GM12892 (cell line): ENCODE measurements at places on chromosomes 7 and 10.

- no peak for DNase-seq
These were observed 28.0 kb downstream of the MICU1 start for GRCh38 chr10:72597897-72598296.

DNA sequence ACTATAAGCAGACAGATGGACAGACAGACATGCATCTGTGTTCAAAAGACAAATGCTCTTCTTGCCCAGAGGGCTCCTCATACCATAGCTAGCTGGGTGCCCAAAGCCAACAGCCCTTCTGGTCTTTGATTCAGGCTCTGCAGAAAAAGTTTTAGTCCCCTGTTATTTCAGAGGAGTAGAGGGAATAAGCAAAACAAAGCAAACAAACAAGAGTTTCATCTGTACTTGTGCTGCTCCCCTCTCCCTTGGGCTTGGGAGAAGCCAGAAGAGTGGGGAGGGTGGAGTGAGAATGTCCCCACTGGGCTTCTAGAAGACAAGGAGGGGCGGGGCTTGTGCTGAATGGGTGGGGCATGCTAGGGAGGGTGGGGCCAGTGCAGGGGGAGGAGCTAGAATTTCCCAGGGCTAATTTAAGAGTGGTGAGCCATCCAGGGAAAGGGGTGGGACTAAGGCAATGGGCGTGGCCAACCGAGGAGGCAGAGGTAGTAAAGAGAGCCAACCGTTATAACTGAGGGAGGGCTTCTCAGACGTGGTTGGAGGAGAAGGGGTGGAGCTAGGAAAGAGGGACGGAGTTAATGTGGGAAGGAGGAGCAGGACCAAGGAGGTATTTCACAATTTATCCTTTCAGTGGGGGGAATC, 101.2 kb upstream of the MGMT start:
- DNase-seq = no peak

DNA sequence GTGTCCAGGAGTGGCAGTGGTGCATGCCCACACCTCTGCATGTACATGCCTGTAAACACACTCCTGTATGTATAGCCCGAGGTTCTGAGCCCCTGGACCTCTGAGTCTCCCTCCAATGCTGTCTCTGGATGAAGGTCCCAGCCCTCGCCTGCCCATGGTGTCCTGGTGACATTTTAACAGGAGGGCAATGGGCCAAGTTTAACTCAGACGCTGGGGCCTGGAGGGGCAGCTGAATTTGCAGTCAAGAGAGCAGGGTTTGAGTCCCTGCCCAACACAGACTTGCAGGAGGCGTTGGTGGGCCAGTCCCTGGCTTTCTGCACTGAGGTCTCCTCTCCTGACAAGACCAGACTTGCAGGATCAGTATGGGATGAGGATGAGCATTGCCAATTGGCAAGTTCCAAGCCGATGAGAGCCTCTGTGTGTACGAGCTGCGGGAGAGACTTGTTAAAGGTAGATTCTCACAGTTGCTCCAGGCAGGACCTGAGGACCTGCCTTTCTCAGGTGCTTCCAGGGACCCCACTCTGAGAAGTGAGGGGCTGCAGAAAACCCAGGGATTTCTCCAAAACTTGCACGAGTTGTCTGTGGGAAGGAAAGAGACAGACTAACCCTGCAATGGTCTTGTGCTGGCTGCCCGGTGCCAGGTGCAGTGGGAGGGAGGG, 141.9 kb downstream of the ELFN1 start:
- no peak for DNase-seq

DNA sequence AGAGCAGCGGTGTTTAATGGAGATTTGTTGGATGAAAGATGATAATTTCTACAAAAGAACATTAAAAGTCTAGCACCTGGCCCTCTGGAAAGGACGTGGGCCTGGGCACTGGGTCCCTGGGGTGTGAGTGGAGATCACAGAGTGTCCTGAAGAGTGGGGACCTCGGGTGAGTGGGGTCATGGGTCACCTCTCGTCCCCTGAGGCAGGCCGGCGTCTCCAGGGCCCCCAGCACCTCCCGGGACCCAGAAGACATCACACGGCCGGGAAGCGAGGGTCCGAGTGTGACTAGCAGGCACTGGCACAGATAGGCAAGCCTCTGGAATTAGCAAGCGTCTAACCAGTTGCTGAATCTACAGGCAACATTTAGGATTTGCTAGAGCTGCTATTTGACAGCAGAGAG, 257.2 kb downstream of the MAD1L1 start:
- no peak for DNase-seq

DNA sequence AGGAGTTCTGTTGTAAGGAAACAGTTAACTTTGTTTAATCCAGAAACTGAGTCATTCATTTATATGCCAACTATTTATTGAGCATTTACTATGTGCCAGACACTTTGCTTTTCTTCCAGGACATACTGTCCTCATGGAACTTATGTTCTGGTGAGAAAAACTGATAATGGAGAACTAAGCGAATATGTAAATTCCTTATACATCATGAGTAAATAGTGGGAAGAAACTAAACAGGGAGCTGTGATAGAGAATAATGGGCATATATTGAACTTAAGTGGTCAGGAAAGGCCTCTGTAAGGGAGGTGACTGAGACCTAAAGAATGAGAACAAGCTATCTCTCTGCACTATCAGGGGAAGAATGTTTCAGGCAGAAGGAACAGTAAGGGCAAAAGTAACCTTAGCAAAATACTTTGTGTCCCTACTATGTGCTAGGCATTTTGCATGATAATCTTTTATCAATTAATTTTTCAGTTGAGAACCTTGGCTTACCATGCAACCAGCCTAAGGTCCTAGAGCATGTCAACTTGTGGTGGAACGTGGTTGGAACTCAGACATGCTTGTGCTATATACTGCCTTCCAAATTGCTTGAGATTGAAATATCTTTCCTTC, 45.4 kb downstream of the ST7 start:
- no peak for DNase-seq

GRCh38 chr10:6770846-6771245, 190.8 kb upstream of the PRKCQ start:
- DNase-seq = no peak

- DNase-seq = no peak
These were observed 149.4 kb upstream of the FERD3L start for GRCh38 chr7:19294619-19295018.

GRCh38 chr10:121131014-121131413, 279.9 kb downstream of the WDR11 start:
- no peak for DNase-seq

- no peak for DNase-seq
These were observed 4.2 kb downstream of the STK32C start for GRCh38 chr10:132303361-132304115.

DNA sequence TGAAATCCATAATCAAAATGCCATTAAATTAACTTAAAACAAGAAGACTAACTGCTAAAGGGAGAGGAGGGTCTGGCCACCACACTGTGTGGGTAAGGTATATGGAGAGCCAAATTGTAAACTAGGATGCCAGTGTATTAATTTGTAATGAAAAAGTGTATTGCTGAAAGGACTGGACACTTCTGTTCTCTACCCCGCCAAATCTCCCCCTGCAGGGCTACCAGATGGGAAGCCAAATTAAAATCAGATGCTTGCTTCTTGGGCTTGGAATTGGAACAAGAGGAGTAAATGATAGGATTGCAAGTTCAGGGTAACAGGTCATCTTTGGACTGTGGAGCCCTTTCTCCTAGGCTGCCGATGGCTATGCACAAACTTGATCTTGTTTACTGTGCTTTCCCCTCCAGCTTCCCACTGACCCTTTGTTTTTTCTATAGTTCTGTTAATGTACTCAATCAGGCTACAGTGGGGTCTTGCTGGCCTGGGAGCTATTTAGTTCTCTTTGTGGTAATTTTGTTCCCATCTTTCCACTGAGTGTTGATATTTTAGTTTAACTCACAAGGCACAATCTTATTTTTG, 932.1 kb upstream of the C7orf33 start:
- no peak for DNase-seq

DNA sequence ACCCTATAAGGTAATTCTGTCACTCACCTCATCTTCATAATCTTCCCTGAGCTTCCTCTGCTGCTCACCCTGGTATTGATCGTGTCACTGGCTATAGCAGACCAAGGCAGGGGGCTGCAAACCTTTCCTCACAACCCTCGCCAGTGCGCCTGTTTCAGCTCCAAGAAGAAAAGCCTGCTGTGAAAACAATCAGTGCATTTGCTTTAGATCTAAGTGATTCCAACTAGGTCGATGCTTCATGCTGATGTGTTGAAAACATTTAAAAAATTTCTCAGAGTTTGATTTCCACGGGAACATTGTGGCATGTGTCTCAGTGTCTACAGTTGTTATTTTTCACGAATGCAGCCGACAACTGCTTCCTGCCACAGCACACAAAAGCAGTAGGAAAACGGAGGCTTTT, 27.3 kb downstream of the POU6F2 start:
- no peak for DNase-seq

DNA sequence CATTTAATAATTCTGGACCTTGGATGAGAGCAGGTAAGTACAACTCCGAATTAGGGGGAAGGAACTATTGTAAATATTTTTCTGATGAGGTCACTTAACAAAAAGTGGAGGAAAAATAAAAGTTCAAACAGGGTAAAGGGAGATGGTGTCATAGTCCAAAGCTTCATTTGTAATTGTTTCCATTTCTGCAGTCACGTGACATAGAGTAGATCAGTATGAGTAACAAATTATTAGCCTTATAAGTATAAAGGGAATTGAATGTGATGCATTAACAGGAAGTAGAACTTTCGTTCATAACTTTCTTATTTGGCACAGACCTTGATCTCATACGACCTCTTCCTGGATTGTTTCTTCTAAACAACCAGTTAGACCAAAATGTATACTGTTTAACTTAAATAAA, 347.2 kb upstream of the TPK1 start:
- no peak for DNase-seq

DNA sequence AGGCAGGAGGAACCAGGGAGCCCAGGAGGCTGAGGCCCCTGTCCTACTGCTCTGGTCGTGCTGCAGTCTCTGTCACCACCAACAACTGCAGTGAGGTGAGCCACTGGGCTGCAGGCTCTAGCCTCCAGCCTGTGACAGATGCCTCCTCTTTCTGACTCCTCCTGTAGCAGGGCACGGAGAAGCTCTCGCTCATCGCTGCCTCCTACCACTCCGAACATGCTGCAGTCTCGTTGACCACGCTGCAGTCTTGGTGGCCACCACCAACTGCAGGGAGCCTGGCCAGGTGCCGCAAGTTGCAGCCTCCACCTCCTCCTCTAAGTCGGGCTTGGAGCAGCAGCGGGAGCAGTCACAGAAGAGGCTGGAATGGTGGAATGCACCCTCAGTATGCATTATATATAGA, 22.1 kb upstream of the VOPP1 start:
- no peak for DNase-seq

DNA sequence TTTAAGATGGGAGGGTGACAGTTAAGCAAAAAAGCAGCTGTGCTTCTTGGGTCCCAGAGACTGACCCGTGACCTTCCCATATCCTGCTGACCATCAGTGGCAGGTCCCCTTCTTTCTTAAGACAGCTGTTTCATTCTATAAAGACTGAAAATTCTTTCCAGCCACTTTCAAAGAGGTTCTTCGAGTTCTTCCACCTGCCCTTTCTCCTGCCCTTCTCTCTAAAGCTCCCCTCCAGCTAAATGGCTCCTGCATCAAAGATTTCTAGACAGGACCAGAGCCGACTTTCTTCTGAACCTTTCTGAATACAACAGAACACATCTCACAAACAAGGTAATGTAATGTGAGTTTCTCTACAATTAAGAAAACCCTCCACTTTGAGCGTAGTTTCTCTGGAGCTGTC, 180.8 kb downstream of the SFMBT2 start:
- DNase-seq = no peak

DNA sequence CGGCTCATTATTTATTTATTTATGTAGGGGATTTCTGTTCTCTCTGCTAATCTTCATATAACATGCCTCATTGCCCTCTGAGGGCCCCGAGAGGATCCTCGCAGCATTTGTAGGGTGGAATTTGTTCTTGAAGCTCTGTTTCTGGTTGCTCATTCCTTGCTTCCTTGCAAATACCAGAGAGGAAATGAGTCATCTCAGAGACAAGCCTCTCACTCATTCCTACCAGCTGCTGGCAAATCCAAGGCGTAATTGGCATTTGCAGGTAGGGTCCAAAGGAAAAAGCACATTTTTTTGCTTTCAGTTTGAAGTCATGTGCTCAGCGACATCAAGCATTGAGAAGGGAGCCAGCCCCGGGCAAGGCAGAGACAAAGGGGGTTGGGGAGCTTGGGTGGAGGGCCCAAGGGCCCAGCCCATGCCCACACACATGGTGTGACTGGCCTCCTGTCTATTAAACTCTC, 501.6 kb downstream of the GALNT17 start:
- DNase-seq = no peak

DNA sequence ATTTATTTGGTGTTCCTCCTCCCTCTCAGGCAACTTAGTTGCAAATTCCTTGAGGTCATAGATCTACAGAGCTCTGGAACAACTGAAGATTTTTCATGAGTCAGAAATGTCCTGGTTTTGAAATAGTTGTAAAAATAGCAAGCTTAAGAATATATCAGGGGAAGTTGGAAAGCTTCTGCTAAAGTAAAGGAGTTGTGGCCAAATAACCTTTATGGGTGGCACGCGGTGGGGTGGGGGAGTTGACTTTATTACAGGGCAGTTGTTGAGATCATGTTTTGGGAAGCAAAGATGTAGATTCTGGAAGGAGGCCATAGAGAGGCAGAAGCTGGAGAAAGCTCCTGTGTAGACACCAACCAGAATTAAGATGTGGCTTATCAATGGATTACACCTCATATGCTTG, 326.0 kb upstream of the MTPN start:
- DNase-seq = no peak

DNA sequence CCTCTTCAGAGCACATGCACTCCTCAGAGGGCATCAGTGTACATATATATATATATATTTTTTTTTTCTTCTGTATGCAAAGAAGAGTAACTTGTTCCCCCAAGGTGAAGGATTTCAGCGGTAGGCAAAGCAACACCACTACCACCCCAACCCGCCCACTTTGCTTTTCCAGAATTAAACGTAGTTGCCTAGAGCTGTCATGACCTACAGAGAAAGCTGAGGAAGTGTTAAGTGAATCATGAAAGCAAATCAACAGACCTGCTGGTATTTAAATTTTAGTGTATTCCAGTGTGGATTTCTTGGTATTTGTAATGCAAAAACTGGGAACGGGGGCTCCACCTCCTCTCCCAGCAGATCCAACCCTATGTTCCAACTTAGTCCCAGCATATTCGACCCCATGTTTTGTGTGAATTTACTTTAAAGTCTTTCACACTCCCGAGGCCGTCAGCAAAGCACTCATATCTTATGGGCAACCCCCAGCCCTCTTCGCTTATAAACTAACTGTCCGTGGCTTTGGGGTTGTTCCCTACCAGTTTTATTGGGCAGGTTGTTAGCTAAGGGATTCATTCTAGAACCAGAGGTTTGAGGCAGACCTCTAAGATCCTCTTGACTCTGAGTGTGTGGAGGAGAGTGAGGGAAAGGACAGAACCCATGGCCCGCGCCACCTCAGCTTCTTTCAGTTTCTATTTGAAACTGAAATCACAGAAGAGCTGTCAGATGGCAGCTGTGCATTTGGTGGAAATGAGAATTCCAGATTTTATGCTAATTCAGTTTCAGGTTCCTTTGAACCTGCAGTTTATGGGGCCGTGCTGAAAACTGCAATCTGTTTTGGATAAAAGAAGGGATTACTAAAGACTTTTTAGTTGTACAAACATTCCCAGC, 450.2 kb upstream of the GALNT17 start:
- no peak for DNase-seq

- no peak for DNase-seq
These were observed 231.3 kb upstream of the RHOBTB1 start for GRCh38 chr10:61175316-61175715.

- no peak for DNase-seq
These were observed 80.7 kb downstream of the C7orf25 start for GRCh38 chr7:42831006-42831717.

GRCh38 chr10:29642990-29643389, 8.2 kb upstream of the SVIL start:
- no peak for DNase-seq
